ENCODE measurements at places on chromosomes 6 and 20.

DNA sequence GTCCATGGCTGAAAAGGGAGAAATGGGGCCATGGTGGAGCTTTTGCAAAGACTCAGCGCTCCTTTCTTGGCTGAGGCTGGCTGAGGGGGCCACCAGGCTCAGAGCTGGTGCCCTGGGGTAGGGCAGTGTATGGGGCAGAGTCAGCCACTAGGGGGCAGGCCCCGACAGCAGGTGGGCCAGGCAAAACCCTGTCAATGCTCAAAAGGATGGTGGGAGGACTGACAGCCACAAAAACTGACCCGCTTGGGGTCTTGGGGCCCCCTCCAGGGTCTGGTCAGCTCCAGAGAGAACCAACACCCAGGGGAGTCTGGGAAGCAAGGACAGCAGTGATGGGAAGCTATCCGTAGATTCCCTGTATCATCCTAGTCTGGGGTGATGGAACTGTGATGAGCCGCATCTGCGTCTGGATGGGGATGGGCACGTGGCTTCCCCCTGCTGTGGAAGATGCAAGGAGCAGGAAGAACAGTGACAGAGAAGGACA, 306.9 kb downstream of the DHX35 start:
- peak; percentile 59 for DNase-seq
- peaks cover 2% of the 10 kb centered on the region for H3K27me3 ChIP-seq

GRCh38 chr6:16404456-16404855, 166.1 kb downstream of the GMPR start:
- DNase-seq, result no peak
- peaks cover 6% of the 10 kb centered on the region for H3K36me3 ChIP-seq
- H3K4me3 ChIP-seq, result no peak overlapping the region
- H3K27ac ChIP-seq, result no peak overlapping the region

DNA sequence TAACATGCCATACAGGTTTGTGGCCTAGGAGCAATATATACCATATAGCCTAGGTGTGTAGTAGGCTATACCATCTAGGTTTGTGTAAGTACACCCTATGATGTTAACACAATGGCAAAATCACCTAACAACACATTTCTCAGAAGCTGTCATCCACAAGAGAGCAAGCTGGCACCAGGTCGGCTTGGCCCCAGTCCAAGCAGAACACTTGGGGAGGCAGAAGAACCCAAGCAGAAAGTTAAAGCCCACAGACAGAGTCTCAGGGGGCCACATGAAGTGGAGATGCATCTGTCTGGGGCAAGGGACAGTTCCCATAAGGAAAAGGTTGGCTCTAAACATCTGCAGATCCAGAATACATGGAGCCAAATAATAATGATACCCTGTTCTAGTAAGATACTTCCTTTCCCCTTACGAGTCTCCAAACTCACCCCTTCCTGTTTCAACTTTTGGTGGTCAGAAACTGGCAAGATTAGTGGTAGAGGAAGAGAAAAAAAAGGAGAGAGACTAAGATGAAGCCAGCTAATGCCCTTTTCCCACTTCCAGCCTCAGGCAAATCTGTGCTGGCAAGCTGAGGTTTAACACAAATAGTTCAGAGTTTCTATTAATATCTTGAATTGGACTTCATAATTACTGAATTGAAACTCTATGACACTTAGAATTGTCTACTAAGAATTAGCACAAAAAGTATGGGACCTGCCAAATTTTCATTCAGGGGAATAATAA, 29.5 kb downstream of the TCF21 start:
- peaks cover 5% of the 10 kb centered on the region for H3K27me3 ChIP-seq
- no peak overlapping the region for H3K4me3 ChIP-seq
- DNase-seq, result no peak
- peaks cover 5% of the 10 kb centered on the region for H3K4me1 ChIP-seq
- no peak overlapping the region for H3K27ac ChIP-seq

GRCh38 chr6:116954938-116955337, 77.9 kb downstream of the RFX6 start:
- H3K36me3 ChIP-seq, result no peaks in the 10 kb centered on the region
- no peaks in the 10 kb centered on the region for H3K27me3 ChIP-seq
- H3K27ac ChIP-seq, result no peak overlapping the region

- peaks cover 5% of the 10 kb centered on the region for H3K27me3 ChIP-seq
- no peaks in the 10 kb centered on the region for H3K36me3 ChIP-seq
- DNase-seq, result no peak
- peak overlapping the region; percentile 53 for H3K27ac ChIP-seq
- H3K4me1 ChIP-seq, result peaks cover 16% of the 10 kb centered on the region
These were observed 18.8 kb downstream of the CARMIL1 start for GRCh38 chr6:25297823-25298522.
